ENCODE measurements at places on chromosomes 4 and X.

GRCh38 chrX:45571453-45571852 is 370.8 kb upstream of the DIPK2B start:
- no peak for DNase-seq

- no peak for DNase-seq
Measured at GRCh38 chr4:167721617-167722486, 370.5 kb upstream of the ANXA10 start.

DNA sequence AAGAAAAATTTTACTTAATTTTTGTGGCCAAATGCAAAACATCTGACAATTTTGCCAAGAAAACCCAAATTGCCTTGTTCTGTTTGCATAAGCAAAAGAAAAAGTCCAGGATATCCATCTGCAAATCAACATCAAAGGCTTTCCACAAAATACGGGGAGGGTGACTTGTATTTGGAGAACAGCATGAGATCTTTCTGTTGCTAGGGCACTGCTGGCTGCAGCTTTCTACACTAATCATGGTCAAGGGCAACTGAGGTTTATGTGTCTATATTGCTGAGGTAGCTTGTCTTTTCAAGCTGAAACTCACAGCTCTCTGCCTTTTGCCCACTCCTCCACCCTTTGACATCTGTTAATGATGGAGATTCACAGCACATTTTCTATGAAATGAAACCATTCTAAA is 389.1 kb downstream of the NKX6-1 start:
- no peak for DNase-seq

GRCh38 chrX:45601052-45601451 is 400.4 kb upstream of the DIPK2B start:
- no peak for DNase-seq

DNA sequence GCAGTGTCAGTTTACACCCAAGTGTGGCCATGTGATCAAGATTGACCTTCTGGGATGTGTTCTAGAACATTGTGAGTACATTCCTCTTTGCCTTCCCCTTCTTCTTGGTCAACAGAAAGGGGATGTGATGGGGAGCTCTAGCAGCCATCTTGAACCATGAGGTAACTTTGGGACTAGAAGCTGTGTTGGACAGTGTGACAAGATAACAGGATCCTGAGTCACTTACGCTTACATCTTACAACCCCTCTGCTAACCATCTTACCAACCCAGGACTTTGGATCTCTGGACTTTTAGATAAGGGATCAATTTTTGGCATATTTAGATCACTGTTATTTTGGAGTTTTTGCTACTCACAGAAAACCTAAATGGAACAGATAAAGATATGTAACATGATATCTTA is 625.6 kb downstream of the BCOR start:
- DNase-seq: no peak

DNA sequence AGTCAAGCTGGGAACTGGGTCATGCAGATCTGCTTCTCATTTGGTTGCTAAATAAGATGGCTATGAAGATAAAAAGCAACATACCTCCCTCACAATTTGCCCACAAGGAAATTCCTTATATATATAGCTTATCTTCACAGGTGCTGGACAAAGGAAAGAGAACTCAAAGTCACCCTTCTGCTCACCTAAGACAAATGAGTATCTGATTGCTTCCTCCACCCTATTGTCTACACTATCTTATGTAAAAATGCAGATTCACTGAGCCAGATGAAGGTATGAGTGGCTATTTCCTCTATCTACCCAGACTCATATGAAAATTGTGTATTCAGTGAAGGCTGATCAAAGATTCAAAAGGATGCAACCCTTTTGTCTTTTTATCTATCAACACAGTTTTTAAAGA is 50.8 kb downstream of the CHM start:
- DNase-seq: no peak

- no peak for DNase-seq
Measured at GRCh38 chrX:40174001-40174853, 76.5 kb upstream of the BCOR start.

DNA sequence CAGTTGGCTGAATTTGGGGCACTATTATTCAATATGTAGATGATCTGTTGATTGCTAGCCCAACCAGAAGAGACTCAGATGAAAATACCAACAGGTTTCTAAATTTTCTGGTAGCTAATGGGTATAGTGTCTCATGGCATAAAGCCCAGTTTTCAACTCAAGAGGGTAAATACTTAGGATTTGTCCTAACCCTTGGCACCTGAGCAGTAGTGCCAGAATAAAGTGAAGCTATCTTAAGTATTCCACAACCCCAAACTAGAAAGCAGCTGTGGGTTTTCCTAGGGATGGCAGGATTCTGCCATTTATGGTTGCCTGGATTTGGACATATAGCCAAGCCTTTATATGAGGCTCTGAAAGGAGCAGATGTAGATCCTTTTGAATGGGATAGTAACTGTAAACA is 119.0 kb downstream of the AGTR2 start:
- no peak for DNase-seq

- DNase-seq: no peak
Measured at GRCh38 chrX:53003111-53003510, 44.8 kb upstream of the FAM156A start.

- no peak for DNase-seq
Measured at GRCh38 chrX:73577361-73577760, 14.4 kb downstream of the CHIC1 start.

DNA sequence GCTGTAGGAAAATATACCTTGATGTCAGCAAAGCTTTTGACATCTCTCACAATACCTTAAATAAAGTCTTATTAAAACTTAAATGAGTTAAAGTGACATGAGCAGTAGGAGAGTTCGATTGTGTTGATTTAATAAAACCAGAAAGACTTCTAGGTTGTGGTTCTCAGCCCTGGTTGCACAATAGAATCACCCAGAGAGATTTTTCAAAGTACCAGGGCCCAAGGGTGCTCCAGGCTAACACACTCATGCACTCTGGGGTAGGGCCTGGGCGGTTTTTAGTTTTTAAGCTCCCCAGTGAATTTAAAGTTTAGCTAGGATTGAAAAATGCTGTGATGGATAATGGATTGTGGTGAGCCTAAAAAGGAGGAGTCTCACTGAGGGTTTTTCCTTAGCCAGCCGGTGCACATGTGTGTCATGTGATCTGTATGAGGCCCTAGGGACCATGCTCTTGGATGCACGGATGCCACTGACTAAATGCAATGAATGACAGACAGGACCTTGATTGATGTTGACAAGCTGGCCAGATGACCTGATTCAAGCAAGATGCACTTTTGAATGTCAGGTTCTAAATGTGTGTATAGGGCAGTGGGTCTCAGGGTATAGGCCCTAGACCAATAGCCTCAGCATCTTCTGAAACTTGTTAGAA is 185.0 kb downstream of the PTTG2 start:
- DNase-seq: no peak

- DNase-seq: no peak
Measured at GRCh38 chr4:8037150-8037769, 97.6 kb upstream of the AFAP1 start.

- DNase-seq: no peak
Measured at GRCh38 chr4:82123934-82124333, 249.9 kb downstream of the HNRNPD start.

DNA sequence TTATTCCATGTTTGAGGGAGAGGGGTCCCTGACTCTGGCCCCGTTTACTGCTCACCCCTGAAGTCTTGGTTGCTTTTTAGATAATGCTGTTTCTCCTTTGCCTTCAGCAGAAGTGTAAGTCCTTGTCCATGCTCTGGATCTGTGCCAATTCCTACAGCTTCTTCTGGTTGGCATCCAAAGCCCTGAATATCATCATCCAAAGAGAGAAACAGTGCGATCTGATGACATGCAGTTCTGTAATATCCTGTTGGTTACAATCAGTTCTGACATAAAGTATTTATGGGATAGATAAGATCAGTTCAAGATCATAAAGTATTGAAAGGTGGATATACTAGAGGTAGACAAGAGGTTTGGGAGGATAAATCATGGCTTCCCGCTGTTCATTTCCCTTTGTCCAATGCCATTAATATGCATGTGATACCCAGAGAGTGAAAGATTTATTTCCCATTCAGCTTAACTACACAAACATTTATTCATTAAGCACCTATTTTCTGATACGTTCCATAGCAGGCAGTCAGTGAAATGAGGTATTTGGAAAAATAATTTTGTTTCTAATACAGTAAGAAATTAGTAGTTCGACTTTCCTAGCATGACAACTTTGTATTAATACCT is 53.2 kb upstream of the TMEM150C start:
- no peak for DNase-seq
